ENCODE measurements at places on chromosomes 3 and 15. TPM values are rescaled to one million over a fixed set of nuclear protein-coding genes. Genes with fewer than 3 reads are reported as not detected.

Gene TEX55
- not detected for total RNA-seq

Gene EBLN2
- 3.9 TPM for total RNA-seq

Gene CLDN18
- under 0.01 TPM for total RNA-seq

Gene MFSD1
- 31.7 TPM for total RNA-seq

Gene SNX22
- 4.2 TPM for total RNA-seq

Gene NAA80
- 1.5 TPM for total RNA-seq

Gene PARP16
- 6.6 TPM for total RNA-seq

Gene NTRK3
- total RNA-seq, result 50.9 TPM

Gene TGM5
- not detected for total RNA-seq

Gene CXCR6
- not detected for total RNA-seq

Gene SI
- total RNA-seq, result not detected

Gene CCR8
- total RNA-seq, result not detected

Gene MME
- 1.2 TPM for total RNA-seq

Gene ACKR2
- total RNA-seq, result 0.74 TPM

Gene GABRG3
- total RNA-seq, result 10.6 TPM

Gene TRIM42
- total RNA-seq, result not detected

Gene POLQ
- total RNA-seq, result 2.0 TPM

Gene ZMYND10
- 5.9 TPM for total RNA-seq

Gene COL6A5
- under 0.01 TPM for total RNA-seq

Gene HTR3E
- not detected for total RNA-seq

Gene LRRC28
- total RNA-seq, result 30.0 TPM

Gene C3orf52
- 0.25 TPM for total RNA-seq

Gene CGGBP1
- 101 TPM for total RNA-seq

Gene UCN2
- not detected for total RNA-seq

Gene CD200
- 46.2 TPM for total RNA-seq

Gene CADM2
- total RNA-seq, result 63.7 TPM

Gene GABRR3
- under 0.01 TPM for total RNA-seq

Gene FOXB1
- not detected for total RNA-seq

Gene IMPG2
- total RNA-seq, result 1.7 TPM

Gene LRRC34
- total RNA-seq, result 7.1 TPM

Gene RTP4
- total RNA-seq, result not detected
